ENCODE measurements at places on chromosomes 1 and 21.
A peak's percentile ranks its signal among the peaks of the same experiment; 100 is the strongest.

DNA sequence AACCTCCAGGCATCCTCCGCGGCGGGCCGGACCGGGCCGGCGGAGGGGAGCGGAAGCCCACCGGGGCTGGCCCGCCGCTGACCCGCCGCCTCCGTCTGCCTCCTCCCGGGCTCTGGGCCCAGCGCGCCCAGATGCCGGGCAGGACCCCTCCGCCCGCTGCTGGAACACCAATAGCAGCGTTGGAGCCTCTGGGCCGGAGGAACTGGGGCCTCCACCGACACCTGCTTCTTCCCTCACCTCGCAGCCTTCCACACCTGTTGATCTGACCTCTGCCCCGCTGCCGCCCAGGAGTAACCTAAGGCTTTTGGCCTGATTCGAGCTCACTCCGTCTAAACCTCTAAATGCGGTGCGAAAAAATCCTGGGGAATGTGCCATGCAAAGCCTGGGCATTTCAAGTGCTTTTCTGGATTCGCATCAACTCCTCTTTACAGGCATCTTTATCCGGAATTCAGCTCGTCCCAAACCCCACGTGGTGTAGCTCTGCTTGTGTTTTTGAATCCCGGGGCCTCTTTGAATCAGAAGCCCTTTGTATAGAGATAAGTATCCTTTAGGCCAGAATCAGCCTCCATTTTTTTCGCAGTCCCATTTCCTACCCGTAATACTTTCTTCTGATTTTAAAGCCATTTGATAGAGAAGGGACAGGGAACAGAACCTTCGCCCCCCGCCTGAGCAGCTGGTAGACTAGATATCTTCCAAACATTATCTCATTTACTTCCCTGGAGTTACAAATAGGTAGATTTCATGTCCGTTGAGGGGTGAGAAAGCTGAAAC lies 680 bp upstream of the CNN3 start:
- peak; percentile 36 for DNase-seq

DNA sequence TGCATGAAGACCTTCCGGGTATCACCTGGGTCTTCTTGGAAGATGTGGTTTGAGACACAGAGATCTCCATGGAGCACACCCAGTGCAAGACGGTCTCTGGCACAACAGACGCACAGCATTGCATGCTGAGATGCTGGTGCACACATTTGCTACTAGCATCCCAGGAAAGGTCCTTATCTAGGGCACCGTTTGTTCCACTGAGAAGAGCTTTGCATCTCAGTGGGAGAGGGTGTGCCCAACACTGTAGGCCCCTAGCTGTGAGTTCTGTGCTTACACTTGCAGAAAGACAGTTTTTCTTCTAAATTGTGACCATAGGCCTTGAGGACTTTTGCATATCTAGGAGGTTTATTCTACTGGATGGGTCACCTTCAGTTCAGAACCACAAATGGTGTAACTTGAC lies 554.1 kb downstream of the MATN1 start:
- no peak for DNase-seq

GRCh38 chr1:205800981-205801703 lies 11.9 kb downstream of the SLC41A1 start:
- DNase-seq, result no peak

- DNase-seq, result no peak
Observed at GRCh38 chr1:46525253-46525983, 26.0 kb downstream of the KNCN start.

GRCh38 chr1:240956020-240956419 lies 344.1 kb upstream of the GREM2 start:
- DNase-seq, result no peak

DNA sequence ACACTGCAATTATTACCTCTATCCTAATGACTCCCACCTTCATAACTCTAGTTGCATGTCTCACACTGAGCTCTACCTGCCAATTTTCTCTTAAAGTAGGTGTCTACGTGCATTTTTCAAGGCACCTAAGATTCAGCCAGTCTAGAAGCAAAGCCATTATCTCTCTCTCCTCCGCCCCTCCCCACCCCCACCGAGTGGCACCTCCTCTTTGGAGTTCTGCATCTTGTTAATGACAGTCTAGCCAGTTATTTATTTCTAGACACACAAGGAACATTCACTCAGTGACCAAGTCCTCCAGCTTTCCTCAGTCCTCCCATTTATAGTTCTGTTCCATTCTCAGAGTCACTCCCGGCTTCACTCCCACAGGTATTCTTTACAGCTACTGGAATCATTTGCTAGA lies 47.6 kb downstream of the ASTN1 start:
- DNase-seq, result no peak

- no peak for DNase-seq
Observed at GRCh38 chr1:14323568-14324247, 274.8 kb upstream of the KAZN start.

DNA sequence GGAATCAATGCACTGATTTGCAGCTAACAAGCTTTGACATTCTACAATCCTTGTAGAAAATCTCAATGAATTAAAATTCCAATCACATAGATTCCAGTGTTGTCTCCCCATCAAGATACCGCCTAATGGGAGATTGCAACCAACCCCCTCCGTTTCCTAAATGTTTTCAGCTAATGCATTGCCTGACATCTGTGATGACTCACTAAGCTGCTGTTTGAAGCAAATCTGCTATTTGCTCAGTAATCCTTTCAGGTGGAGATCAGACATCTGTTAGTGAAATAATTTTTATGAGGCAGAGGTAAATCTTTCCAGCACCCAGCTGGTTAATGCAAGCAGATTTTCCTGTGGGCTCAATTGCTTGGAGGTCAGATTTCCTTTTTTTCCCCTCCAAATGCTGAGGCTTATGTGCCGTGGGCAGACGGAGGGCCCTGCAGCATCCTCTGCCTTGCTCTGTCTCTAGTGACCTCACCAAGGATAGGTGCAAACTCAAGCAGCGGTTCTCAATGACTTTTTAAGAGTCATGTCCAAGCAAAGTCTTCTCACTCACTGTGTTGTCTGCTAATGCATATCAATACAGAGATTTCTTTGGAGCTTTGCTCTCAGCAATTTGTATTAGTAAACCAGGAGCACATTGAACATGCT lies 91.1 kb upstream of the RAB3GAP2 start:
- DNase-seq, result no peak

DNA sequence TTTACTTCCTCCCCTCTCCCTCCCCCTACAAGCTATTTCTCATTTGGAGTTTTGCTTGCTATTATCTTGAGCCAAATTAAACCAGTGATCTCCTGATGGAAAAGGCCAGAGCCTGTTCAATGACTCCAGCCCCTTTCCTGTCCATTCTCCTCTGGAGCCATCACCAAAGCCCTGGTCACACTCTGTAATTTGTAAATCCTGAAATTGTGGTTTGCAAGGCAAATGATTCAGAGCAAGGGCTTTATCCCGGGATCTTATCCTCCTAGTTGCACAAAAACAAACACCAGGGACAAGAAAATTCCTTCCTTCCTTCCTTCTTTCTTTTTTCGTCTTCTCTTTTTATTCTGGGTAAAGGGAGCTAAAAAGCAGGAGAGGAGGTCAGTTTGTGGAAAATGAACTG lies 366.1 kb upstream of the ST6GALNAC5 start:
- DNase-seq, result no peak
